Vein endothelial cell (primary cell): ENCODE measurements at places on chromosomes 3 and 15. TPM values are rescaled to one million over a fixed set of nuclear protein-coding genes. Genes with fewer than 3 reads are reported as not detected.

The EFCC1 gene
- total RNA-seq: 1.3 and 2.3 TPM in 2 replicates

The FILIP1L gene
- 30.1 and 33.6 TPM in 2 replicates for total RNA-seq

The RETNLB gene
- total RNA-seq: not detected in 2 replicates

The SLC22A14 gene
- 0.10 TPM in 1 of 2 replicates, not detected in the other for total RNA-seq

The GRAMD1C gene
- total RNA-seq: 26.8 and 43.2 TPM in 2 replicates

The SLC49A4 gene
- total RNA-seq: 22.3 and 22.5 TPM in 2 replicates

The HDC gene
- total RNA-seq: not detected in 2 replicates
